ENCODE measurements at places on chromosomes 2 and 18. TPM values are rescaled to one million over a fixed set of nuclear protein-coding genes. Genes with fewer than 3 reads are reported as not detected.

DNA sequence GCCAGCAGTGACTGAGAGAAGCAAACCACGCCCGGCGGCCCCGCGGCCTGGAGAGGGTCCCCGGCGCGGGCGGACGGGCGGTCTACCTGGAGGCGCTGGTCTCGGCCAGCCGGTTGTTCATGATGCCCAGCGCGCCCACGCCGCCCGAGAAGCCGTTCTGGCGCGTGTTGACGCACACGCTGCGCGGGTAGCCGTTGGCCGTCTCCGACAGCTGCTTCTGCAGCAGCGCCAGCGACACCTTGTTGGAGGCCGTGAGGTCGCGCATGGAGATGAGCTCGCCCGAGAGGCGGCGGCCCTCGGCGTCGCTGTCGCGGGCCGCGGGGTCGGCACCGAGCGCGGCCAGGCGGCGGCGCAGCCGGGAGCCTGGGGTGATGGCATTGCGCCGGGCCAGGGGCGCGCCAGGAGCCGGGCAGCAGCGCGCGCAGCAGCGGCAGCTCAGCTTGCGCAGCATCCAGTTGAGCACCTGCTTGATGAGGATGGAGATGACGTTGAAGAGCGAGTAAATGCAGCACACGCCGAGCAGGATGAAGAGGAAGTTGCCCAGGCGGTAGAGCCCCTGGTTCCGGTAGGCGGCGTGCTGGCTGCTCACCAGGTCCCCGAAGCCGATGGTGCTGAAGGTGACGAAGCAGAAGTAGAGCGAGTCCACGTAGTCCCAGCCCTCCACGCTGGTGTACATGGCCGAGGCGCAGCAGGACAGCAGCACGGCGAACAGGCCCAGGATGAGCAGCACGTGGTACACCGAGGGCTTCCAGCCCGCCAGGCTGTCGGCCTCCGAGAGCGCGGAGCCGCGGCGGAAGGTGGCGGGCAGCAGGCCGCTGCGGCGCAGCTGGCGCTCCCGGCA lies 118.1 kb downstream of the MSH2 start:
- no peaks in the 10 kb centered on the region for H3K27me3 ChIP-seq
- H3K4me3 ChIP-seq, result no peak overlapping the region
- no peaks in the 10 kb centered on the region for H3K36me3 ChIP-seq
- peak; percentile 49 for DNase-seq
- no peak overlapping the region for H3K27ac ChIP-seq

- no peaks in the 10 kb centered on the region for H3K36me3 ChIP-seq
- H3K4me1 ChIP-seq, result no peaks in the 10 kb centered on the region
- no peaks in the 10 kb centered on the region for H3K27me3 ChIP-seq
- no peak for DNase-seq
- no peak overlapping the region for H3K27ac ChIP-seq
- no peak overlapping the region for H3K4me3 ChIP-seq
Observed at GRCh38 chr2:238510911-238511613, 84.3 kb downstream of the ASB1 start.

DNA sequence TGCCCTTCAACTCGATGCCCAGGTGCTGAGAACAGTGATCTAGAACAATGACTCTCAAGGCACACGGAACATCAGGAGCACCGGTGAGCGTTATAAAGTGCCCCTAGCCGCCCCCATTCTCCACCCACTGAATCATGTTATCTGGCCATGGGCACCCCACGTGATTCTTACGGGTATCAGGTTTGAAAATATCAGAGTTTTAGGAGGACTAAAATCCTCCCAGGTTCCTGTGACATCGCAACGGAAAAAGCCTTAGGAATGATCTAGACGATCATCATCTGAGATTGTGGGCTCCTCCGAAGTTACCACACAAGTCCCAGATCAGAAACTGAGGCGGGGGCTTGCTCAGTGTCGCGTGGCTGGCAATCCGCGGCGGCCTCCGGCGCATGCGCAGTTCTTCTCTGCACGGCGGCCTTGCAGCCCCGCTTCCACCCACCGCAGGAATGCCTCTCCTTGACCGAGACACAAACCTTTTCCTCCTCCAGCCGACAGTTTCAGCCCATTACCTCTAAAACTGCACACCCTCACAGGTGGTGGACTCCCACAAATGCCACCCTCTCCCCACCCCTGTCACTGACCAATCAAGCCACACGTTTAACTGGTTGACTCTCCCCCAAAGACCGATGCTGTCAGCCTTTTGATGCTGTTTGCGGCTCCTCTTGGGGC lies 5.8 kb upstream of the MRPL33 start:
- no peak overlapping the region for H3K27ac ChIP-seq
- DNase-seq, result peak; percentile 75
- no peak overlapping the region for H3K4me3 ChIP-seq
- H3K27me3 ChIP-seq, result no peaks in the 10 kb centered on the region
- no peaks in the 10 kb centered on the region for H3K36me3 ChIP-seq

GRCh38 chr2:196309691-196310090 lies 138.3 kb upstream of the STK17B start:
- H3K27me3 ChIP-seq, result no peaks in the 10 kb centered on the region
- H3K4me3 ChIP-seq, result no peak overlapping the region
- DNase-seq, result no peak
- H3K27ac ChIP-seq, result no peak overlapping the region
- H3K4me1 ChIP-seq, result no peaks in the 10 kb centered on the region

DNA sequence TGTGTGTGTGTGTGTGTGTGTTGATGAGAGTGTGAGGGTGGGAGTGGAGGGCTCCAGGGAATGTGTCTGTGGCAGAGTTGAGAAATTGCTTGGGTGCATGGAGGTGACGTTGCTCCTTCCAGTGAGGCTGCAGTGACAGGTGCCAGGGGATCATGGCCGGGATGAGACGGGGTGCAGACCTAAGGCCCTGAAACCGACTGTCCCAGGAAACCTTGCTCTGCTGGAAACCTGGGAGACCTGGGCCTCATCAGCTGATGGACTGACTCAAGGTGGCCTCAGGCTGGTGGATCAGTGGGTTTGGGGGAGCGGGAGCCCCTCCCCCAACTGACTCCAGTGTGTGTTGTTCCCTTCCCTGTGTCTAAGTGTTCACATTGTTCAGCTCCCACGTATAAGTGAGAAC lies 56.6 kb downstream of the INHBB start:
- H3K36me3 ChIP-seq, result no peaks in the 10 kb centered on the region
- H3K27ac ChIP-seq, result no peak overlapping the region
- no peak overlapping the region for H3K4me3 ChIP-seq

- no peaks in the 10 kb centered on the region for H3K27me3 ChIP-seq
- H3K4me1 ChIP-seq, result no peaks in the 10 kb centered on the region
- no peak for DNase-seq
- H3K4me3 ChIP-seq, result no peak overlapping the region
- no peaks in the 10 kb centered on the region for H3K36me3 ChIP-seq
Observed at GRCh38 chr2:220476877-220477276, 849.4 kb downstream of the SLC4A3 start.

DNA sequence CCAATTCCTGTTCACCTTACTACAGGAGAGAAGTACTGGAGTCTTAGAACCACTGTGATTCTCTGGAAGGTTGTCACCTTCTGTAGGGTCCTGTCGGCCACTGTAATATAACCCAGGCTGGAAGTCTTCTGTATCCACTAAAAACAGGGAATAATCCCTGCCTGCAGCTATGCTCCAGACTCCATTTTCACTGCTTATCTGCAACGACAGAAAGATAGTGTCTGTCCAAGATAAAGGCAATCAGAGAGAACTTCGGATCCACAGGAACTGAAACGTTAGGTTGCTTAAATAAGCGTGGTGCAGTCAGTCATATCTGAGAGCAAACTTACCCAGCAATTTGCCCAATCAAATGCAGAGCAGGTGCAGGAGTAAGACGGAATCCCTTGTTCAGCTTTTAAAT lies 34.2 kb downstream of the ALS2 start:
- H3K4me1 ChIP-seq, result peaks cover 4% of the 10 kb centered on the region
- H3K36me3 ChIP-seq, result peaks cover 14% of the 10 kb centered on the region
- no peak for DNase-seq
- H3K27ac ChIP-seq, result no peak overlapping the region
- H3K27me3 ChIP-seq, result no peaks in the 10 kb centered on the region

GRCh38 chr2:169480079-169480465 lies 778 bp downstream of the BBS5 start:
- H3K27ac ChIP-seq, result no peak overlapping the region
- no peaks in the 10 kb centered on the region for H3K27me3 ChIP-seq
- no peak for DNase-seq
- peak overlapping the region; percentile 85 for H3K4me3 ChIP-seq

GRCh38 chr18:27994571-27994970 lies 182.4 kb downstream of the CDH2 start:
- H3K27me3 ChIP-seq, result no peaks in the 10 kb centered on the region
- H3K27ac ChIP-seq, result no peak overlapping the region
- no peak for DNase-seq
- H3K4me1 ChIP-seq, result no peaks in the 10 kb centered on the region
- no peak overlapping the region for H3K4me3 ChIP-seq

DNA sequence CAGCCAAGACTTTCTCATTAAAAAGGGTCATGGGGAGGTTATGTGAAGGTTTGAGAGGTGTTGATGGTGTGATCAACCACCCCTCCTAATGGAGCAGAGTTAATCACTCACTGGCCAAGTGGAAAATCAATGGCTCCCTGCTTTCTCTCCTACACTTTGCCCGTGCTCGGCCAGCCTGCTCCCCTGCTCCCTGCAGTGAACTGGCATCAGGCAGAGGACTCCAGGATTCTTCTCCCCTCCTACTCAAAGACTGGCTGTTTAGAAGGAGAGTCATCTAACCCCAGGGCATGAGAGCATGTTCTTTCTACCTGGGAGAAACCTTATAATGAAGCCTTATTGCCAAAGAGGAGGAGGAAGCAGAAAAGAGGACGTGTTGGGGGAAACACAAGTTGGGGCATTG lies 74.9 kb downstream of the SGPP2 start:
- H3K4me3 ChIP-seq, result no peak overlapping the region
- H3K27me3 ChIP-seq, result no peaks in the 10 kb centered on the region
- no peak for DNase-seq
- no peak overlapping the region for H3K27ac ChIP-seq

DNA sequence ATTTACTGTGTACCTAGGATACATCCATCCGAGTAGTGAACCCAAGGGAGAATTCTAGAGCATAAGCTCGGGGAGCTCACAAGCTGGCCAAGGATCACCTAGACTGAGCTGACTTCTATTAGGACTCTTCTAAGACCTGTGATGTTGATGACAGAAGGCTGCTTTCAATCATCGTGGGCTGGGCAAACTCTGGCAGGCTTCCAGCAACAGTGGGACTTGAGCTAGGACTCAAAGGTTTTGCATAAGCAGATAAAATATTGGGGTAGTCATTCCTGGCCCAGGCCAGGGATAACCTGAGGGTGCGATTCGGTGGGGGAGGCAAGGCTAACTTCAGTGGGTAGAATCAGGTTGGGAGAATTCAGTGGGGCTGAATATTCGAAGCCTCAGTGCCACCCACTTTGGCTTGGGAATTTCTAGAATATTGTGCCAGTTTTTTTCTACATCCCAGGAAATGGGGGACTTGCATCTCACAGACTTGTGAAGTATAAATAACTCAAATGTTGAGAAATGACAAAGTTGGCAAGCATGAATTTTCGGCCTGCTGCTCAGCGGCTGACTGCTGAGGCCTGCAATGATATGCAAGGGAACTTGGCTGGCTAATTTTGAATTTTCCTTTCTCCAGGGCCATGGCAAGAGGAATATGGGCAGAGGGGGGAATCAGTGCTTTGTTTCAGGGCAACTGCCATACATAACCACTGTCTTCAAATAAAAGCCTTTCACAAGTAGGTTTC lies 274.3 kb downstream of the PRKCE start:
- H3K4me1 ChIP-seq, result no peaks in the 10 kb centered on the region
- H3K4me3 ChIP-seq, result no peak overlapping the region
- H3K27ac ChIP-seq, result no peak overlapping the region
- no peaks in the 10 kb centered on the region for H3K36me3 ChIP-seq

- H3K4me1 ChIP-seq, result peaks cover 12% of the 10 kb centered on the region
- no peaks in the 10 kb centered on the region for H3K36me3 ChIP-seq
- H3K4me3 ChIP-seq, result no peak overlapping the region
- DNase-seq, result no peak
Observed at GRCh38 chr2:174774886-174775285, 10.6 kb upstream of the CHRNA1 start.

GRCh38 chr2:64523666-64524603 lies at the start of gene AFTPH:
TSS of gene AFTPH (plus strand) at chr2:64524328. CDS start at chr2:64551475, 27,147 bp downstream.
- H3K36me3 ChIP-seq, result no peaks in the 10 kb centered on the region
- H3K27me3 ChIP-seq, result no peaks in the 10 kb centered on the region
- H3K27ac ChIP-seq, result peak within 1 kb of the TSS; percentile 94
- peak within 1 kb of the TSS; percentile 68 for H3K4me3 ChIP-seq
- peak; percentile 99 for DNase-seq

GRCh38 chr2:169891593-169892298 lies 64.5 kb downstream of the UBR3 start:
- H3K27me3 ChIP-seq, result no peaks in the 10 kb centered on the region
- DNase-seq, result no peak
- no peak overlapping the region for H3K4me3 ChIP-seq
- H3K36me3 ChIP-seq, result no peaks in the 10 kb centered on the region
- H3K4me1 ChIP-seq, result peaks cover 12% of the 10 kb centered on the region

DNA sequence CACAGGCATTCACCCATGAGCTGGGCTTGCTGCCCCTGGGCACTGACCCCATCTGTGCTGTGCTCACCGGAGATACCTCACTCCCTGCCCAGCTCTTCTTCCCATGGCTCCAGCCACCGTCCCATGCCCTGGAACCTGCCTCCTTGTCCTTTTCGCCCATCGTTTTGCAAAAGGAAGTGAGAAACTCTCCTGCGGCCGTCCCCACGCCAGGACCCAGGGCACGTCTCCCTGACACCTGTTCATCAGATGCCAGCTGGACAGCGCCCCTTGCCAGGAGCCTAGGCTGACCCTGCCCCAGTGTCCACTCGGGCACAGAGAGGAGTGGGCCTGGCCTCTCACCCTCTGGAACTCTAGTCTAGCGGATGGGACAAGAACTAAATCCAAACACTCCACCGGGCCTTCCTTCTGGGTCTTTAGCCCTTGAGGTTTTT lies 238.6 kb downstream of the SEPTIN10 start:
- H3K36me3 ChIP-seq, result no peaks in the 10 kb centered on the region
- H3K4me3 ChIP-seq, result no peak overlapping the region
- H3K27ac ChIP-seq, result no peak overlapping the region
- no peaks in the 10 kb centered on the region for H3K27me3 ChIP-seq
- DNase-seq, result no peak

DNA sequence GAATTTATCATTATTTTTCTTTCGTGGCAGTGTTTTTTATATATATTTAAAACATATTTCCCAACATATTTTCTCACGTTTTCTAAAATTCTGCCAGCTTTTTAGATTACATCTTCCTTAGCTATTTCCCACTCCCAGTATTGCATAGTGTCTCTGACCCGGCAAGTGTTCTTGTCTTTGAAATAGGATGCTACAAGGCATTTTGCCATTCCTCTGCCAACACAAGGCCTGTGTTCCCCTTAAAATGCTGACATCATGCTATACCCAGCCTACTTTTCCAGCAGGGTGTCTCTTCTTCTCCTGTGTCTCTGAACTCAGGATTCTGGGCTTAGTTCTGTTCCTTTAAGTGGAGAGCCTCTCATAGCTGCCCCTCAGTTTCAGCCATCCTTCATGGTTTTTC lies 115.2 kb downstream of the DIS3L2 start:
- H3K4me3 ChIP-seq, result no peak overlapping the region
- no peaks in the 10 kb centered on the region for H3K36me3 ChIP-seq
- DNase-seq, result no peak
- H3K4me1 ChIP-seq, result peaks cover 10% of the 10 kb centered on the region
- no peaks in the 10 kb centered on the region for H3K27me3 ChIP-seq

Gene SDC1
- 24.5 TPM for total RNA-seq

Gene RNF125
- 1.4 TPM for total RNA-seq

Gene SPEG
- 3.5 TPM for total RNA-seq

Gene MAP3K19
- total RNA-seq, result 0.15 TPM

Gene NT5C1B
- total RNA-seq, result not detected
